ENCODE measurements at places on chromosomes 7 and 10. TPM values are rescaled to one million over a fixed set of nuclear protein-coding genes. Genes with fewer than 3 reads are reported as not detected.
A peak's percentile ranks its signal among the peaks of the same experiment; 100 is the strongest.

KLLN gene
- total RNA-seq: 1.1 TPM

DNA sequence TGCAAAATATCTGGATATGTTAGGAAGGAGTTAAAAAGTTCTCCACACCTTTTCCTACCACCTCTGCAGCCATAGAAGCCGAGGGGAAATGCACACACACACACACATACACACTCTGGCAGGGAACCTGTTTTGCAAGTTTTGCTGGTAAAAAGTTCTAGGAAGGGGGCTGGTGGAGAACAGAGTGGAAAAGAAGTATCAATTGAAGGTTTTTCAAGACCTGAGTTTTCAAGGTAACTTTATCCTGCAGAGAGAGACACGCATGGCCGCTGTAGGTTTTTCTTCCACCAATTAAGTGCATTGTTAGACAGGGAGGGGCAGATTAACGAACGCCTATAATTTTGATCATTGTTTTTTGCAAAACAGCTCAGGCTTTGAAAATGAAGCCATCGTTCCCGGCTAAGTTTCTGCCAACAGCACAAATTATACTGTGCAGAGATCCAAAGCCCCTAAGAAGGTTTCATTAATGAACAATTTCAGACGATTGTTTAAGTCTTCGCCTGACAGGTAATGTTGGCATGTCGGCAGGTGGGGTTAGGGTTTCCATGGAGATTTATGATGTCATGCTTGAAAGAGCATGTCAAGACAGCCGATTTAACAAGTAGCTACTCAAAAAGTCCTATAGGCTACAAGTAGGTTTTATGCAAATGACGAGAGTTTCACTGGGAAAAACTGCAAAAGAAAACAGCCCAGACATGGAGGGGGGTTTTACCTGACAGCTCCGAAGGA lies 29.7 kb downstream of the KIAA1217 start:
- DNase-seq: no peak

DNA sequence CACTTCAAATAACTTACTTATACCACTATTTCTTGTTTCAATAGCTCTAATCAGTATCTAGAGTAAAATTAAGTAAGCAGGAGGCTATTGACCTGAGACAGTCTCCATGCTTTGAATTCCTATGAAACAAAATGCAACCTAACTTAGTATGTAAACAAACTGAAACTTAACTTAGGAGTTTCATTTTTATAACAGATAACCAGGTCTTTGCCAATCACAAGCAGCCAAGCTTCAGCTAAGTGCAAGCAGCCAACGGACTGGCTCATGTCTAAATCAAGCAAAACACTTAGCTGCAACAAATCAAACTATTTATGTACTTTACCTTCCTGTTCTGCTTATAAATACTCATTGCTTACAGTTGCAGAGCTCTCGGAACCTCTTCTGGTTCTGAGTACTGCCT lies 4.4 kb upstream of the GSTK1 start:
- no peak for DNase-seq

DNA sequence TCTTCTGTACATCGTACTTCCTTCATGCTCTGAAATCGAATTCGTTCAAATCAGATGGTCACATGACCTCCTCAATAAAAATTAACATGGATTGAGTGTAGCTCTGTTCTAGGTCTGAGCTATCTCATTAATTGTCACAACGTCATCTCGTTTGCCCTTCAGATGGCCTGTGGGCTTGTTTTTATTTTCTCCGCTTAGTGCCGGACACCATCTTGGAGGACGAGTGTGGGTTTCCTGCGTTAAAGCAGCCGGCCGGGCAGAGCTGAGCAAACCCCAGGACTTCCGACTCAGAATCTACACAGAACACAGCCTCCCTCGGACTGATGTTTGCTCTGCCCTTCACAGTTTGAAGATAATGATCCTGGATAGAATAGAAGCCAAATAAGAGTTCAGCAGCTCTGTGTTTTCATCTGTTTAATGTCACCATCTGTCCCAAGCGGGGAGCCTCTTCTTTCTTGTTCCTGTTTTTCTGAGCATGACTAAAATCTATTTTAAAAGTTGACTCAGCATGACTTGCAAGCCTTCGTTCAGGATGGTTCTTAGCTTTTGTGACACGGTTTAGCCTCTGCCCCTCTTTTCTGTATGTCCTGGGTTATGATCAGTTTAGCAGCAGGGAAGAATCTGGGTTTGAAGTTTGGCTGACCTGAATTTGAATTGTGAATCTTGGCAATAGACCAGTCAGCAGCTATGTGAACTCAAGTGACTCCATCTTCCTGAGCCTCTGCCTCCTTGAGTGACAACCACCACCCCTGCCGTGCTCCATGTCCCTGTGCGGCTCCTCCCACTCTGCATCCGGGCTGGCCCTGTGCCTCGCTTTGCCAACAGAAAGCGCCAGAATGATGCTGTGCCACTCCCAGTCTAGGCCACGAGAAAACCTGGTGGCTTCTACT lies 30.6 kb upstream of the GALNTL5 start:
- DNase-seq: peak; percentile 91

DNA sequence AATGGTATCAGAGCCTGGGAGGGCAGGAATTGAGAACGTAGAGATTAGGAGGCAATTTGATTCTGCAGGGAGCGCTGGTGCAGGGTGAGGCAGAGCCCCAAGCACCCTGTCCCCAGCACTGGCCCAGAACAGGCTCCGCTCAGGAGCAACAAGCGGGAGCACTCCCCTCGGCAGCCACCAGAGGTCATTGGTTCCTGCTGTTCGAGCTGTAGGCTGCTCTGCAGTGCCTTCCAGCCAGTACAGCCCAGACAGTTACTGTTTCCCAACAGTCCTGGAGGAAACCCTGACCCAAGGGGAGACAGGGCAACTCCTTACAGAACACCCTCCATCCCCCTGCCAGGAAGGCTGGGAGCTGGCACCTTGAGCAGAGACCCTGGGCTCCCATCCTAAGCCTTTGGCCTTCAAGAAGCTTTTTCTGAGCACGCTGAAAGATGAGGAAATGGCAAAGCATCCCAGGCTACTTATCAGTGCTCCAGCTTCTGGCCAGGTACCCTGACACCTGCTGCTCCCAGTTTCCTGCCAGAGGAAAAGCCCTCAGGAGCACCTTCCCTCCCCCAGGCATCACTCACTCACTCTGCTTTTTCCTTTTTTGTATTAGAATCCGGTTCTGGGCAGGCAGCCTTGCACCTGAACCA lies 71.2 kb upstream of the EFCAB10 start:
- DNase-seq: peak; percentile 85

GRCh38 chr7:113796557-113796956 lies 122.3 kb downstream of the PPP1R3A start:
- DNase-seq: no peak

GRCh38 chr10:104447906-104448305 lies 94.3 kb downstream of the CFAP58 start:
- DNase-seq: no peak

MYL7 gene
- total RNA-seq: not detected

DNA sequence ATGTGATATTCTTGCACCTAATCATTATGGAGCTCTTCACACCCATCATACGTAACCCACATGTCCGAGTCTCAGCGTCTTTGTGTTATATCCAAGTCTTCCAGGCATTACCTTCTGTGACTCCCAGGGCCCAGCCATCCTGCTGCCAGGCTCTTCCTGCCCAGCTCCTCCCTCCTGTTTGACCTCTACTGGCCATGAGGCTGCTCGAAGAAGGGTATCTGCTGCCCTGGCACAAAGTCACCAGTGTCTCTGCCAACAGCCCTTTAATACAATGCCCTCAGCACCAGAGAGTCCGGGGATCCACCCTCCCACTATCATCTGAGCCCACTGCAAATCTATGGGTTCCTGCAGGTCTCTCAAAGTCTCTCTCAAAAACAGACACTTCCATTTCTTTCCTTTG lies 65.3 kb upstream of the WAC start:
- DNase-seq: no peak

DNA sequence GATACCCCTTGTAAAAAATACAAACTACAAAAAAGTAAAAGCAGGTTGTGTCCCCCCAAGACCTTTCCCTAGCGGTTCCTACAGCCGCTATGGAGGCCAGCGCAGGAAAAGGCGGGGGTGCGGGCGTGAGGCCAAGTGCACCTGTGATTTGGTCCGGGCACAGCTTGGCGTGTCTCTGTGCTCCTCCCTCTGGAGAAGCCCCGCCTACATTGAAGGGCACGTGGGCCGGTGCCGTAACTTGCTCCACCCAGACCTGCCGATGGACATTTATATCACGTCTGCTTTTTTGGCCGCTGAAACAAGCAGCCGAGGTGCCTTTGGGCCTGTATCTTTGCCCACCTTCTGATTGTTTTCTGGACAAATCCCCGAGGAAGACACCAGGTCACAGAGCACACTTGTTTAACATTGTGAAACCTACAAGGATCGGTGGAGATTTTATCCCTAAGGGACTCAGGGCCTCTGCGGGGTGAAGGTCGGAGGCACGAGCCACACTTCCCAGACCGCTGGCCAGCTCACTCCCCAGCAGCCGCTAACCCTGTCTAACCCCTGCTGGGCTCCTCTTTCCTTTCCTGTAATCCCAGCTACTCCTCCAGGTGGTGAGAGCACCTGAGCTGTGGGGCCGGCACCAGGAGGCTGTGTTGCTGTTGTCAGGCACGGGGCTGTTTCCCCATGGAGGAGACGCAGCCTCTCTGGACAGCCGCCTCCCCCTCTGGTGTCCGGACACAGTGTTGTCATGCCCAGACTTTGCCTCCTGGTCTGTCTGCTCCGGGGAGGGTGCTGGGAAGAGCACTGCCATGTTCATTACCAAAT lies 18.8 kb upstream of the INPP5A start:
- peak; percentile 87 for DNase-seq

PKD2L1 gene
- 0.60 TPM for total RNA-seq

DNA sequence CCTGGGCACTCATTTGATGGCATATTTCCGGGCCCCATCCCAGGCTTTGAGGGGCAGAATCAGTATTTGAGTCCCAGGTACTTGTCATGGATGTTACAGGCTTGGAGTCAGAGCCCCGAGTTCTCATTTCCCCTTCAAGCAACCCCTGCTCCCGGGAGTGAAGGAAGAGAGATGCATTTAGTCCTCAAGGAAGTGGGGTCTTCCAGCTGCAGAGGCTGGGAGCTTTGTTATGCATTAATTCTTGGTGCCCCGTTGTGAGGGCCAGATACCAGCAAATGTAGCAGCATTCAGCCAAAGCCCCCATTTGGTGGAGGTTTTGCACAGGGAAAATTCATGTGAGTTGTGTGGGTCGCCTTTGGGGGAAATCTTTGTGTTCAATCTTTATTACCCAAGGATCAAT lies 38.7 kb upstream of the TCERG1L start:
- no peak for DNase-seq

CAV1 gene
- total RNA-seq: 248 TPM

GRCh38 chr7:139362981-139363380 lies 3.3 kb downstream of the LUC7L2 start:
- no peak for DNase-seq

DNA sequence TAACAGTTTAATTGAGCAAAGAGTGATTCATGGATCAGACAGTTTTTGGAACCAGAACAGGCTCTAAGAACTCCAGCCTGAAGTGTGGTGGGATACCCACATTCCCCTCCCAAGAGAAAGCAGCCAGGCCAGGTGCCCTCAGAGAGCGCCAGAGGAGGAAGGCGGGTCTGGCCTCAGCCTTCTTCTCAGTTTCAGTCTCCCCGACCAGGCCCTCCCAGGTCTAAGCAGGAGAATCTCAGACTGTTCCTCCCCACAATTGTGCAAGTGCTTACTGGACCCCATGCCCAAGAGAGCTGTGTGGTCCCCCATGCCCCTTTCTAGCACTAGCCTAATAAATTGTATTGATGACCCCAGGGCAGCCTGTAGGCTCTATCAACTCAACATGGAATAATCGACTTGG lies 25.6 kb downstream of the PPIF start:
- no peak for DNase-seq

GRCh38 chr10:110151971-110152370 lies 55.4 kb upstream of the MXI1 start:
- no peak for DNase-seq

- DNase-seq: peak; percentile 66
Observed at GRCh38 chr7:64887756-64888508, 15.1 kb upstream of the ZNF273 start.

- no peak for DNase-seq
Observed at GRCh38 chr7:70134029-70134770, 535.9 kb downstream of the AUTS2 start.

ZP3 gene
- total RNA-seq: 10.8 TPM

- no peak for DNase-seq
Observed at GRCh38 chr10:131198843-131199242, 112.7 kb downstream of the TCERG1L start.

- DNase-seq: no peak
Observed at GRCh38 chr10:98374217-98374985, 40.6 kb downstream of the PYROXD2 start.

PNLIPRP1 gene
- total RNA-seq: not detected

ZPBP gene
- total RNA-seq: not detected

DNA sequence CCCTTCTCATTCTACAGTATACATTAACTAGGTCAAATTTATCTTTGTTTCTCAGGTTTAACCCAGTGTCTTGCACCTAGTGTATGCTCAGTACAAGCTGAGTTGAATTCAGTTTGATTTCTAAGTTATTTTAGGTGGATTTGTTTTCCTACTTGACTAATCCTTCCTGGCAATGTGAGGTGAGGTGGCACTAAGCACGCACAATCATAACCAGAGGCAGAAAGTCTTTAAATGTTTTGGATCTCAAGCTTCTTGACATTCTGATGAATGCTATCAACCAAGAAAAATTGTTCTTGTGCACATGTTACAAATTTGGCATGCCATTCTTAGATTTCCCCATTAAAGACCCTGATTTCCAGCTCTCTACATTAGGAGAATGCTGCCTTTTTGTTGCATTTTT lies 3.2 kb downstream of the BZW2 start:
- DNase-seq: no peak

DNA sequence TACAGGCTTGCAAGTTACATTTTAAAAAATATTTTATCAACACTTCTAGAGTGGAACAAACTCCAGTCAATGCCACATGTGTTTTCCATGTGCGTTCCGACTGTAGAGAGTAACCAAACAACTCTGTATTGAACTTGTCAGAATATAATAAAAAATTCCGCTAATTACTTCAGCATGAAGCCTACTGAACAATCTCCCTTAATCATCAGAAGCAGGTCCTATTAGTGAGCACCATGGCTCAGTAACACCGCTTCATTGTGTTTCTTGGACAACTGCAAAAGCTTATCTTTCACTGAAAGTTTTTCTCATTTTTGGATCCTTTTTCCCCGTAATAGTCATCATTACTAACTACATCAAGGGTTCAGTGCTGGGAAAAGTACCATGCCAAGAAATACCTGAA lies 117.0 kb downstream of the MKX start:
- DNase-seq: no peak

PRR15 gene
- total RNA-seq: 104 TPM

DKK1 gene
- 1.5 TPM for total RNA-seq

- DNase-seq: no peak
Observed at GRCh38 chr7:25515633-25516275, 287.5 kb upstream of the NPVF start.

OR2A12 gene
- not detected for total RNA-seq

TMEM196 gene
- total RNA-seq: 0.13 TPM

TRIM73 gene
- total RNA-seq: 3.2 TPM

- DNase-seq: no peak
Observed at GRCh38 chr10:61623161-61623560, 39.6 kb upstream of the CABCOCO1 start.
